ENCODE measurements at places on chromosomes 11 and 22.

DNA sequence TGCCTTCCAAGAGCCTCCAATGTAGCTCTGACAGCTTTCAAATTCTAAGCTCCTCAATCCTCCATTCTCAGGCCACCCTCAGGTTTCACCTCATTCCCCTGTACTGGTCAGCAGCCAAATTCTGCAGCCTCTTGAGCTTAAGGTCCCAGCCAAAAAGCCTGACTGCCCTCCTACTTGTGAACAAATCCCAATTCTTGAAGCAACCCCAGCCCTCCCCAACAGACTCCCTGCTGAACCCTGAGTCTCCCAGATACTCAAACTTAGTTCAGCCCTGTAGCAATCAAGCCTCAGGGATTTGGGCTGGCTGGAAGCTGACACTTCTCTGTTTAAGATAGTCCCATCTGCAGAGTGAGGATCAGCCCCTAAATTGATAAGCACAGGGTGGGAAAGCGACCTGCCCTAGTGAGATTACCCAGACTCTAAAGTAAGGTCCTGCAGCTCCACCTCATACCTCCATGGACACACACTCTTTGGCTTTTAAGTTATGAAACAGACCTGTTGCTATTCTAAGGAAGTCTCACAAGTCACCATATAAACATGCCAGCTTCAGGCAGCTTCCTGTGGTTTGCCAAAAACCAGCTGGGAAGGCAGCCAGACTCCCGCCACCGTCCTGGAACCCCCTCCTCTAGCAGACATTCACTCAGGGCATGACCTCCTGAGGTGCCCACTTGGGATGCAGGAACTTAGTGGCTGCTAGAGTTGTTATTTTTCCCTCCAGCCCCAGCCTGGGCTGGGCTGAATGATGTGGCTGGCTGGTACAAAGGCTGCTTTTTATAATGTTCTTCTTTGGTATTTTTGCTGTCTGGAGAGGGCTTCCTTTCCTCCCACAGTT is 82.5 kb upstream of the PICALM start:
- peak; percentile 13 for DNase-seq

DNA sequence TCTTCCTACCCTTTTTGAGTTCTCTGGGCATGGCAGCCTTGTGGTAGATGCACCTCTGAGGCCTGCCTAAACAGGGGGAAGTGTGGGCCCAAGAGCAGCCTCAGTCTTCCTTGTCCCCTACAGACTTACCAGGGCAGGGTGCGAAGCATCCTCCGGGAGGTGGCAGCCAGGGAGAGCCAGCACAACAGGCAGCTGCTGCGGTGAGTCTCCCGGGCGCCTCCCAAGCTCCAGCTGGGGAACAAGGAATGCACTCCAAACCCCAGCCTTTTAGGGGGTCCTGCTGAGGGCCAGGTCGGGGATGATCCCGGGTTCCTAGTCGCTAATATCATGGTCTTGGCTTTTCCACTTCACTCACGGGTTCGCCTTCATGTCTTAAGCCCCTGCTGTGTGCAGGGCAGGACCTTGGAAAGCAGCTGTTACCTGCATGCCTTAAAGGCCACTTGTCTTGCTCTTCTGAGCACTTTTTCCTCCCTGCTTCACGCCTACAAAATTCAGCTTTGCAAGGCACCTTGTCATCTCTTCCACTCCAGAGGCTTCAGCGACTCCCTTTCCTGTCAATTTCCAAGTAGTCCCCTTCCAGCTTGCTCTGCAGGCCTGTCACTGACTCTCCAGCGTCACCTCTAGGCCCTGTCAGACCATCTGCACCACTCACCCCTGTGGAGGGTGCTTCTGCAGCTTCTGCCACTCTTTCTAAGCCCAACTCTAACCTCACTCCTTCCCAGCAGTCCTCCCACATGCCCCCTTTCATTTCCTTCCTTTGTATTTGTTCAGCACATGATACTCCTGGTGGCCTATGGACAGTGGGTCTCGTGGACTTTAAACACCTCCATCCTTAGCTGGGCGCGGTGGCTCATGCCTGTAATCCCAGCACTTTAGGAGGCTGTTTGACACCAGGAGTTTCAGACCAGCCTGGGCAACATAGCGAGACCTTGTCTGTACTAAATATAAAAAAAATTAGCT is 57.0 kb downstream of the PISD start:
- no peak for DNase-seq

GRCh38 chr11:58034471-58034870 is 3.7 kb downstream of the OR6Q1 start:
- DNase-seq, result no peak

DNA sequence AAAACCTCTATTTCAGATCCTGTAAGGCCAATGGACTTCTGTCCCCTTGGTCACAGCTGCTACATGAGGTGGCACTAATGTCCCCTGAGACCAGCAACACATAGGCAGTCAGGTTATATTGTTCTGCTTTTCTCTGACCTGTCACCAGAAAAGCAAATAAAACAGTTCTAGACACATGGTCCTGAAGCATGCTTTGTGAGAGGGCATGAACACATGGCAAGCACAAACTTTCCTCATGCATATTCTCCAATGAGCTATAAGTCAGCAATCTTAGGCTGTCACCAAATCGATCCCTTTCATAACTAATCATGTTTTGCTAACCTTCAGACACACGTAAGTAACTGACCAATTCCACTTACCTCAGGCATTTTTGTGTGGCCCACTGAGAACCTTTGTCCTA is 225.4 kb upstream of the ZC3H12C start:
- no peak for DNase-seq

DNA sequence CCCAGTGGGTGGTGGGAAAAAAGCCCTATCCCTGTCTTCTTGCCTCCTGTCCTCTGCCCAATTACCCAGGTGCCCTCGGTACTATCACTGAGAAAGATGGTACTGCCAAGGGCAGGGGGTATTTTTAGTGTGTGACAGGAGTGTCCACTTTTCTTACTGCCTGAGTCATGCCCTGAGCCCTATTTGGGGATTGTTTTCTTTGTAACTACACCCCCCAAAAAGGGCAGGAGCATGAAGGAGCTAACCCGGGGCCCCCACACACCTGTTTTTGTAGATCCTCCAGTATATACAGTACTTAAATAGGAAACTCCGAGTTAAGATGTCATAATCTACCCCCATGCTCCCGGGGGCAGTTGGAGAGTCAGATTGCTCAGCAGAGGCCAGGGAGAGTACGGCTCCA is 3.8 kb downstream of the SMTNL1 start:
- DNase-seq, result no peak
